ENCODE measurements at places on chromosomes 2 and 18. TPM values are rescaled to one million over a fixed set of nuclear protein-coding genes. Genes with fewer than 3 reads are reported as not detected.

The DSG4 gene
- not detected for total RNA-seq

The CNDP1 gene
- not detected for total RNA-seq

The CTAGE1 gene
- under 0.01 TPM for total RNA-seq

The FBXO41 gene
- 0.83 TPM for total RNA-seq

The CPO gene
- not detected for total RNA-seq

The TRPM8 gene
- total RNA-seq = not detected

The SLC40A1 gene
- 5.0 TPM for total RNA-seq

The TFCP2L1 gene
- not detected for total RNA-seq

The MREG gene
- total RNA-seq = 1.8 TPM

The ASB1 gene
- 23.5 TPM for total RNA-seq

The BIRC6 gene
- total RNA-seq = 251 TPM

The ACMSD gene
- not detected for total RNA-seq

The FTCDNL1 gene
- total RNA-seq = 0.18 TPM

The TMEM182 gene
- total RNA-seq = 1.3 TPM

The ALPG gene
- total RNA-seq = not detected

The ATAD2B gene
- 9.4 TPM for total RNA-seq

The ASB3 gene
- total RNA-seq = 36.2 TPM

The FOXD4L1 gene
- not detected for total RNA-seq

The SMYD5 gene
- 19.7 TPM for total RNA-seq

The RAB6C gene
- total RNA-seq = not detected

The SNORC gene
- total RNA-seq = 0.28 TPM

The KCNK3 gene
- under 0.01 TPM for total RNA-seq

The ALPP gene
- total RNA-seq = not detected

The SH3BP4 gene
- 122 TPM for total RNA-seq

The TBC1D8 gene
- 1.3 TPM for total RNA-seq

The PPP3R1 gene
- total RNA-seq = 9.1 TPM

The CUL3 gene
- total RNA-seq = 78.3 TPM

The RGPD4 gene
- not detected for total RNA-seq

Data from IMR-90 (cell line).